ENCODE measurements at places on chromosomes 5 and 9.

GRCh38 chr9:27154908-27155307, 45.9 kb downstream of the TEK start:
- DNase-seq: no peak

GRCh38 chr5:59956130-59956783, 62.7 kb upstream of the PDE4D start:
- DNase-seq: no peak

- no peak for DNase-seq
Observed at GRCh38 chr9:18294229-18294628, 179.7 kb upstream of the ADAMTSL1 start.

DNA sequence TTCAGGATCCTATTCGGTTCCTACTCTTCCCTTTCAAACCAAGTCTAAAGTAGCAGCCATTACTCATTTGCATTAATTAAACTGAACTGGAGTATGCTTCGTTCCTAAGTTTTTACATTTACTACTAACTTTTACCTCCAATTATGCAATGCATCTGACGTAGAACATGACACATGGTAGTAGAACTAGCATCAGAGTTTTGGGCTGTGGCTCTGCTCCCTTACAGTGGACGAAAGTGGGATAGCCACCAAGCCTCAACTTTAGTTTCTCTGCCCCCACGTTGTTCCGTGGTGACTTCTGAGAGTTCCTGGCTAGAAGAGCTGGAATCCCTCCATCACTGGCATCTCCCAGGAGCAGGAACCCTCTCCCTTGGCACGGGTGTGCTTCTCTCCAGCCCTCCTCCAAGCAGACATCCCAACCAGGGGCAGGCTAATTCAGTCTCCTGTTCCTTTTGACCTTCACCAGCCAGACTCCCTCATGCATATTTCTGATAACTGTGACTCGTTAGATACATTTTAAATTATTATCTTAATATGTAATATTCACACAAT, 2.9 kb downstream of the IFNE start:
- no peak for DNase-seq

DNA sequence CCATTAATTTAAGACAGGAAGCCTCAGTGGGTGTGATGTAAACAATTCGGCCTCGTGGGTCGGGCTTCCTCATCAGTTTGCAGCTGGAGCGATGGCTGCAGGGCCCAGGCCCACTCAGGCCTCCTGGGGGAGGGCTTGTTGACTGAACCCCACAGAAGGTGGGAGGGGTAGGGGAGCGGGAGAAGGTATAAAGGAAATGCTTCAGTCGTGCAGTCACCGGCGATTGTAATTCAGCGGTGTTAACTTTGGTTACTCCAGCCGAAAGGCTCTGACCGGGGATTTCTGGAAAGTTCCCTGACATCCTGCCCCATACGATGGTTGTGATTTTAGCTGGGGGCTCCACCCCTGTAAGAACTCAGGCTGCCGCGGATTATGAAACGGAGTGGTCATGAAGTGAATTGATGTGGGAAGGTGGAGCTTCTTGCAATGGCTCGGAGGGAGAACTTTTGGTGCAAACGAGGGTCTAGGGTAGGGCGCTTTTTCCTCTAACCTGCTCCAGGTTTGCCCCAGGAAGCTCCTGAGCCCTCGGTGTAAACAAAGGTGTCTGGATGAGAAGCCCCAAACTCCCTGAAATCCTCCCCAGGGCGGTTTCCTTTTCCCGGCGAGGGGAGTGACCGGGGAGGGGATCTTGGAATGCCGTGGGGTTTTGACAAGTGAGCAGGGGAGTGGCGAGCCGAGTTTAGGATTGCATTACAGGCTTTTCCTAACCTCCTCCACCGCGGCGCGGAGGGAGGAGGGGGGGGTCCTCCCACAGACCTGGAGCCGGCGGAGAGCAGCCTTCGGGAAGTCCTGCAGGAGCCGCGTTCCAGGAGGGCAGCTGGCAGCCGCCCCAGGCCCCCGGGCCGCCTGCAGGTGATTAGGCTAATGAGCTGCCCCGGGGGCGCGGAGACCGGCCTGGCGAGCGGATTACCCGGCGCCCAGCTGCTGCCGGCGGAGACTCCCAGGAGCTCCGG, 215.5 kb downstream of the PDZD2 start:
- no peak for DNase-seq

- DNase-seq: no peak
Observed at GRCh38 chr5:57458443-57458842, 24.2 kb downstream of the ACTBL2 start.

GRCh38 chr9:125822160-125822559, 75.0 kb downstream of the PBX3 start:
- no peak for DNase-seq

DNA sequence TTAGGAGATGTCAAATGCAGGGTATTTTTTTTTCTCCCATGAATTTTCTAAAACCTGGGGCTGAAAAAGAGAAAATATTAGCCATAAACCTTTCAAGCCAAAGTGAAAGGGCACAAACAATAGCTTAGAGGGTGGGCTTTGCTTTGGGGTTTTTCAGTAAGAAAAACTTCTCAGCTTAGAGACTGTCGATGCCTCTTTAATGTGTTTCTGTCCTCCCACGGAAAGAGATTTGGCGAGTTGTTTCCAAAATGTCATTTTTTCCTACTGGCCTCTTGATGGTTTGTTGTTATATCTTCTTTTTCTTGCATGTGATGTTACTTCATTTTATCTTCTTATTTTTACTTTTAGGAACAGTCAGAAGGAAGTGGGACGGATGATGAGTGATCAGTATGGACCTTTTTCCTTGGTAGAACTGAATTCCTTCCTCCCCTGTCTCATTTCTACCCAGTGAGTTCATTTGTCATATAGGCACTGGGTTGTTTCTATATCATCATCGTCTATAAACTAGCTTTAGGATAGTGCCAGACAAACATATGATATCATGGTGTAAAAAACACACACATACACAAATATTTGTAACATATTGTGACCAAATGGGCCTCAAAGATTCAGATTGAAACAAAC, 177.3 kb downstream of the SMARCA2 start:
- DNase-seq: no peak

GRCh38 chr5:37723162-37723961, 116.5 kb downstream of the GDNF start:
- no peak for DNase-seq
